ENCODE measurements at places on chromosomes 1 and 21.

GRCh38 chr1:56310945-56311344 is 268.4 kb downstream of the PLPP3 start:
- no peak for DNase-seq

DNA sequence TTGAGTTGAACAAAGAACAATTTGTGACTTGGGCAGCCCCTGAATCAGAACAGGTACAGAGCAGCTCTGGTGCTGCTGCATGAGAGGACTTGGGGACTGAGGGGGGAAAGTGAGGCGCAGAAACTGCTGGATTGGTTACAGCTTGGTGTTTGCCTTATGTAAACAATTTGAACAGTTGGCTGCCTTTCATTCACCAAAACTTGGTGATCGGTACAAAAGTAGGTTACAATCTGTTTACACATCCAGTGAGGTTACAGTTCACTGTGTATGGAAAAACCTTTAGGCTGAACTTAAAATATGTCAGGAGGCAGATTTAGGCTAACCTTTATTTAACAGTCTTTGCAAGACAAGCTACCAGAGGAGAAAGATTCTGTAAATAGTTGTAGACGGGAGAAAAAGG is 28.6 kb upstream of the MTR start:
- no peak for DNase-seq

GRCh38 chr1:188778578-188778977 is 1699.1 kb downstream of the BRINP3 start:
- DNase-seq = no peak

DNA sequence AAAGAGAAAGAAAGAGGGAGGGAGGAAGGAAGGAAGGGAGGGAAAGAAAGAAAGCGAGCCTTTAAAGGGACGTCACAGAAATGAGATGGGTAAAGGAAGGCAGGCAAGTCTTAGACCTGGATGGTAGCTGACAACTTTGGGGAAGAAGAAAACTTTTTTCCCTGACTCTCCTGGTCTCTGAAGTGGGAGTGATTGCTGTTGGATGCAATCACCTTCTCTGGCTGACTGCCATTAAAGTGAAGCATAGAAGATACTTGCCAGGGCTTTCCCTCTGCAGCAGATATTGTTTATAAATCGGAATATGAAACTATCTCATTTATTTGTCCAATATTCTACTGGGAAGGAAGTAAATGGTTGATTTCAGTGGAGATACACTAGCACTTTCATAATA is 27.0 kb downstream of the VCAM1 start:
- no peak for DNase-seq

GRCh38 chr1:103492003-103492625 is 33.4 kb upstream of the RNPC3 start:
- DNase-seq = no peak

GRCh38 chr21:43286196-43286595 is 117.4 kb downstream of the CRYAA start:
- no peak for DNase-seq

- DNase-seq = no peak
These were observed 44.1 kb downstream of the ALPL start for GRCh38 chr1:21553116-21553926.

GRCh38 chr1:227568593-227568992 is 5.2 kb downstream of the ZNF678 start:
- no peak for DNase-seq

- DNase-seq = no peak
These were observed 251.2 kb downstream of the RRAGC start for GRCh38 chr1:38608202-38608864.

GRCh38 chr1:21200767-21201166 is 24.1 kb upstream of the EIF4G3 start:
- no peak for DNase-seq

- no peak for DNase-seq
These were observed 224.7 kb upstream of the FAM78B start for GRCh38 chr1:166391279-166392066.

DNA sequence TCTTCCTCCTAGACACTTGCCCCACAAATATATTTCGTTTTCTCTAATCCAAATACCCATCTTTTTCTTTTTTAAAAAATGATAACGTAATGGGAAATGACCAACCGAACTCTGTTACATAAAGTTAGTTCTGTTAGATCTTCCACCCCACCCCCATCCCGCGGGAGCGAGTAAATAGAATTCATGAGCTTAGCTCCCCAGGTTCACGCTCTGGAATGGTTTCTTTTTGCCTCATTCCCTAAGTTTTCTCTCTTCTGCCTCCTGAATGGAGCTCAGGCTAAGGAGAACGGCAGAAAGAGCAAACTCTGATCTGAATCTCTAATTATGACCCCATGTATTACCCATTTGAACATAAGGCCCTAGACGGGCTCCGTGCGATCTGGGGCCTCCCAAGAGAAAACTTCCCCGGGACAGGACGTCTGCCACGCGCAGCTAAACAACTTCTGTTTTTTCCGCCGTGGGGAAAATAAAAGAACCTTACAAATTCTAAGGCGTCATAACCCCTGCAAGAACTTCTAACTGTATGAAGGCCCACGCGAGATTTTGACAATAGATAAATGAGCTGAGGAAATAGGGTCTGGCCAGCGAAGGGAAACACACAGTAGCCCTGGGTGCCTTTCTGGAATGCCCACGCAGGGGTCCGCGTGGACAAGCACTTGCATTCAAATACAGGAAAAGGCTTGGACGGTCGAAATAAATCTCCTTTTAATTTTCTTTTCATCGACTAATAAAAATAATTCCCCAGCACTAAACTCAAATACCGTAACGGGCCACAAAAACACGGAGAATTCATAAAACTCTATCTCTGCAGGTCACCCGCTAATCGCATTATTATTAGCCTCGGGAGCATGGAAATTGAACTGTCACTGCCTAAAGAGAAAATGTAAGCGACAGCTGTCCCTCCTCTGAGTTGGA is 2.2 kb downstream of the TBX15 start:
- DNase-seq = peak; percentile 66

DNA sequence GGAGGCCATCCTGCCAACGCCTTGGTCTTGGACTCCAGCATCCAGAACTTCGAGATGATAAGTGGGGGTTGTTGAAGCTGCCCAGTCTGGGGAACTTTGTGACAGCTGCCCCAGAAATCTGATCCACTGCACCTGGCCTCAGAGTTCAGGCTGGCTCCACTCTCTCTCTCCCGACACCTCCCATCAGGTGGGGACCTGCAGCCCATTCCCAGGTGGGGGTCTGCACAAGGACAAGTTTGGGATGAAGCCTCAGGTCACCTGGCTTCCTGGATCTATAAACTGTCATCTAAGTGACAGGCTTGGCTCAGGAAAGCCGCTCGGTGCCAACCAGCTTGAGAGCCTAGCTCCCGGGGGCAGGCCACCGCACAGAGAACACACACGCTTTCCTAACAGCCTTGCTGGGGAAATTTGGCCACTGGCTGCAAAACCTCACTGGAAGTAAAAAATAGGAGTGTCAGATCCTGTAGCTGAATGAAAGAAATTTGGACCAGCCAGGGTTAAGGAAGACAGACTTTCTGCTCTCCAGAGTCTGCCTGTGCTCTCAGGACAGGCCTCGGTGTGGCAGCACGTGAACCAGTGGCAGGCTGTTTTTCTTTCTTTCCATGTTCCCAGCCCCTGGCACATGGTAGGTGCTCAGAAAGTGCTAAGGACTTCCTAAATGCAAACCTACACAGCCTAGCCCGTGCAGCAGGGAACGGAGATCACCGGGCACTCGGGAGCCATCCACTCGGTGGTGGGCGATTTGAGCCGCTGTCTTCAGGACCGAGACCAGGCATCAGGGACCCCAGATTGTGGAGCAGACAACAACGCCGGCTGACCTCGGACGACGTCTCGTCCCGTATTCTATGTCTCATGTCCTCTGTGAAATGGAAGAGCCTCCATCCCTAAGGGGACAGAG is 42.6 kb upstream of the LBR start:
- peak; percentile 16 for DNase-seq

- no peak for DNase-seq
These were observed 232.5 kb upstream of the GREM2 start for GRCh38 chr1:240844486-240844885.

DNA sequence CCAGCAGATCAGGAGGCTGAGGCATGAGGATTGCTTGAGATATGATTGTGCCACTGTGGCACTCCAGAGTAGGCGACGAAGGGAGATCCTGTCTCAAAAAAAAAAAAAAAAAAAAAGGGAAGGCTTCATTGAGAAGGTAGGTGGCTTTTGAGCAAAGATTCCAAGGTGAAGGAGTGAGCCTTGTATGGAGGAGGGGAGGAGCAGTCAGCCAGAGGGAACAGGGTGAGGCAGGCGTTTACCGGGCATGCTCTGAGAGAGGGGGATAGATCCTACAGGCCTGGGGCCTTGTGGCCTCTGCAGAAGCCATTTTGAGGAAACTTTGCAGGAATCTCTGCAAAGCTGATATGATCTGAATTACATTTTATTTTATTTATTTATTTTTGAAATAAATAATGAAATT is 5.1 kb upstream of the HDAC1 start:
- DNase-seq = no peak

DNA sequence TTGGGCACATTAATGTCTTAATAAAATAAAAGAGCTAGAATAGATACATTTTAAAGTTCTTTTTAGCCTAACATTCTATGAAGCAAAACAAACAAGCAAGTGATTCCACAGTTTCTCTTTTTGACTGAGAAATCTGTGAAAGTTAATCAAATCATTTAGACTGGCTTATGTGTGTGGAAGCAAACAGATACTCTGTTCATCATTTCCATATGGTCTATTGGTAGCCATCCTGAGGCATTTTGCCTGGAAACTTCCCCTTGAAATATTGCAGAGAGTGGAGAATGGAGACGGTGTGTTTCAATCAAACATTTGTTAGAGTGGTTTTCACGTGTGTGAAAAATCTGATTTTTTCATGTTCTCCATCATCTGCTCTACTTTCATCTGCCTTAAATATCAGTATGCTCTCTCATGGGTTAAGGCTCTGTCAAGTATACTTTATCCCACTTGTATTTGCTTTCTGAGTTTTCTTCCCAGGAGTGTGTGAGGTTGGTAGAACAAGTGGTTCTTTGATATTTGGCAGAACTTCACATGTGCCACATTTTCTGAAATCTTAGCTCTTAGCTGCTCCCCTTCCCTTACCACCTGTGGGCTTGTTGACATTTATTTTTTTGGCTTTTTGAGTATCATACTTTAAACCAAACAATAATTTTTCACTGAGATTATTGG is 139.1 kb upstream of the PTGFR start:
- no peak for DNase-seq

GRCh38 chr1:160161965-160162705 is 10.7 kb downstream of the ATP1A4 start:
- DNase-seq = no peak

DNA sequence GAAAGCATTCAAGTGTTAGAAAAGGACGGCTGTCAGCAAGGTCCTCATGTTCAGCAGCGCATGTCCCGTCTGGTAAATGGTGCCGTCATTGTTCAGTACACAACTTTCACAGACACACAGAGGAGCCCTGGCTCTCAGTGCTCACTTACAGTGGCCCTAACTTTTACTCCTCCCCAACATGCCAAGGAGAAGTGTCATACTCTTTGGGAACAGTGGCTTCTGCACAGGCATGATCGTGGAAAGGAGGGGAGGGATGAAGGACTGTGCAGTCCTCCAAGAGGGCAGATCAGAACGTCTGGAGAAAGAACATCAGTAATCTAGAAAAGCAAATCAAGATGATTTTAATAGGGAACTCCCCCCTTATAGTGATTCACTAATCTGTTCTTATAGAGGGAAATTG is 3.8 kb upstream of the GRHL3 start:
- no peak for DNase-seq

DNA sequence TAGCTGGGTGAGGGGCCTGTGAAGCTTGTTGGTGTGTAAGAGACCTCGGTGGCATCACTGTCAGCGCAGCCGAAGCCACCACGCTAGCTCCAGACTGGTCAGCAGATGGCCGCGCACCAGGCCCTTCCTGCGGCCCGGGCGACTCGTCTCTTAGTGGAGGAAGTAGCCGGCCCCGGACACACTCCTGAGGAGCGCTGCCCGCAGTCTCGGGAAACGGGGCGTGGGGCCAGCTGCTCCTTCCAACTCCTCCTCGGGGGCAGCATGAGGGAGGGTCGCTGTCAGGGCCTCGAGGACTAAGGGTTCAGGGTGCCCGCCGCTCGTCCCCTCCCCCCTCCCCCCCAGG is 20.4 kb downstream of the H3-3A start:
- DNase-seq = peak; percentile 82

- DNase-seq = no peak
These were observed 18.7 kb upstream of the PLA2G5 start for GRCh38 chr1:20051218-20051829.

DNA sequence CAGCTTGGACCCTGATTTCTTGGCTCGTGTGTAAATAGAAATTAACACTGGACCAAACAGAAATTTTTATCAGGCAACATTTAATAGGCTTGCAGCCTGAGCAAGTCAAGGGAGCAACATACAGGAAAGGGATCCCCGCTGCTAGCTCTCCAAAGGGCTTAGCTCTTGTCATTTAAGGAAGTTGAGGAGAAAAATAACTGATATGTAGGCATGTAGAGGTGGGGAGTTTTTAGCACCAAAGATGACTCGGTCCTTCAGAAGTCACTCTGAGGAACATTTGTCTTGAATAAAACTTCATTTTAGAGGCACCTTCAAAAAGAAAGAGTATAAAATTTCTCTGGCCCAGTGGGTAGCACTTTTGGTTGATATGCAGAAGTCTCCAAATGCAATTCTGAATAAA is 27.1 kb downstream of the GBP2 start:
- DNase-seq = no peak

GRCh38 chr21:35932232-35932911 is 128.0 kb downstream of the SETD4 start:
- DNase-seq = peak; percentile 61

GRCh38 chr1:184037849-184038591 is 492 bp upstream of the COLGALT2 start:
- no peak for DNase-seq

- DNase-seq = no peak
These were observed 264.8 kb downstream of the C1orf94 start for GRCh38 chr1:34441259-34442069.

GRCh38 chr1:21930629-21931170 is 6.4 kb downstream of the HSPG2 start:
- DNase-seq = no peak

- DNase-seq = no peak
These were observed 21.9 kb upstream of the ASAP3 start for GRCh38 chr1:23505851-23506250.

DNA sequence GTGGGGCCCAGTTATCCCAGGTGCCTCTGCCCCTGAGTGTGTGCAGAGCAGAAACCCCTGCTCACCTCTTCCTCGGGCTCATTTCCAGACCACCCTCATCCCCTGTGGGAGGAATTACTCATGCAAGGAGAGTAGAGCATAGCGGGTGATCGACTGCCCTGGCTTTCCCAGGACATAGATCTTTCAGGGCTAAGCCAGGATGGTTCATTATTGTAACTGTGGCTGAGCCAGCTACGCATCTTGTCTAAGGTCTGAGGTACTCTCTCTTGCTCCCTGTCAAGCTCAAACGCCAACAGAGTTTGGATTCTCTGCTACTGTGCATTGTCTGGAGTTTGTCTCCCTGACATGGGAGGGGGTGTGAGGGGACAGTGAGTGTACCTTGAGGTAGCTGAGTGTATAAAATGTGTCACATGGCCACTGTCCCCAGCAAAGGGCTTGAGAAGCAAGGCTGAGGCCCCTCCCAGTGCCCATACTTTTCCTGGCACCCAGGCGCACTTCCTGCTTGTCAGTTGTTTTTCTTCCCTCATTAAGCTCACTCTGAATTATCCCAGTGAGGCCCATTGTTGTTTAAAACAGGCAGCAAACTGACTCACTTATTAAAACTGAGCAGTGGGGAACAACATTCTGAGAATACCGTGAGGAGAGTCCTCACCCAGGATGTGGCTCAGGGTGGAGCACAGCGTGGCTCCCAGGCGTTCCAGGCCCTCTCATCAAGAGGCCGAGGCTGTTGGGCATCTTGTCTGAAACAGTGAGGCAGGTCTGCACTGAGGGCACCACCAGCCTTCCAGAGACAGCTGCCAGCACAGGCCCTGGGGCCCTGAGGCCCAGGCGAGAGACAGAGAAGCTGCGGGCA is 92.9 kb downstream of the LAMC2 start:
- DNase-seq = no peak
